ENCODE measurements at places on chromosomes 4 and X. TPM values are rescaled to one million over a fixed set of nuclear protein-coding genes. Genes with fewer than 3 reads are reported as not detected.

The PABPC1L2A gene
- total RNA-seq, result not detected

The NCAPG gene
- 21.5 TPM for total RNA-seq

The CFAP47 gene
- not detected for total RNA-seq

DNA sequence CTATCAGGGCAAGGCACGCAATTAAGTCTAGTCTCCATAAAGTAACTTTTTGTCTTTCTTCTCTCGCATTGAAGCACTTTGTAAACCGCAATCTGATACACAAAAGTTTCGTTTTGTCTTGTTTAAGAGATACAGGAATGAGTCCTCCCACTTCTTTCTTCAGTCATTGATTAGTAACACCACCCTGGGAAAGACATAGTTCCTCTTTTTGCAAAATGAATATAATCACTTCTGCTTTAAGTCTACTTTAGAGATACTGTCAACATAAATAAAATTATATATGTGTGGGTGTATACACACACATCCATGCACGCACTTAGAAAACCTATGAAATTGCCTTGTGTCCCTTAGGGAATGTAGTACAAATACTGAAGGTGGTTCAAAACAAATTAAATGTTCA, 11.7 kb downstream of the COQ2 start:
- no peak for DNase-seq

- DNase-seq, result no peak
Measured at GRCh38 chrX:31093639-31093975, 21.8 kb upstream of the FTHL17 start.

- DNase-seq, result no peak
Measured at GRCh38 chrX:111100191-111100590, 4.2 kb downstream of the PAK3 start.
